Bone marrow (tissue), 2 donors: ENCODE measurements at places on chromosomes 7 and 10.

DNA sequence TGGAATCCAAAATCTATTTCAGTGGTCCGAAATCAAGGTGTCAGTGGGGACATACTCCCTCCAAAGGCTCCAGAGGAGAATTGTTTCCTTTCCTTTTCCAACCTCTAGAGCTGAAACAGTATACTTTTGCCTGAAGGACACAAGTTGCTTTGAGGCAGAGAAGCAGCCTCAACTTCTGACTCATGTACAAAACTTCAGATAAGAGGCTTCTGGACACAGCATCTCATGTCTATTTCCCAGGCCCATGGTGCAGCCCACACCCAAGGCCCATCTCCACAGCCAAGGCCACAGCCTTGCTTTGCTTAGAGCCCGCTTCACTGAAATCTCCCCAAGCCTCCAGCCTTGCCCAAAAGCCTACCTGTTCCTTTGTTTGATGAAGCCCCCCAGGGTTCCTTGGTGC, 68.9 kb downstream of the ZNF467 start:
- DNase-seq, result no peak

- no peak for DNase-seq
Measured at GRCh38 chr10:75592151-75592787, 160.8 kb downstream of the LRMDA start.

GRCh38 chr10:109851616-109852474, 71.5 kb downstream of the XPNPEP1 start:
- DNase-seq, result no peak

GRCh38 chr7:100483090-100483721, 521 bp upstream of the NYAP1 start:
- peak; percentile 39 for DNase-seq

DNA sequence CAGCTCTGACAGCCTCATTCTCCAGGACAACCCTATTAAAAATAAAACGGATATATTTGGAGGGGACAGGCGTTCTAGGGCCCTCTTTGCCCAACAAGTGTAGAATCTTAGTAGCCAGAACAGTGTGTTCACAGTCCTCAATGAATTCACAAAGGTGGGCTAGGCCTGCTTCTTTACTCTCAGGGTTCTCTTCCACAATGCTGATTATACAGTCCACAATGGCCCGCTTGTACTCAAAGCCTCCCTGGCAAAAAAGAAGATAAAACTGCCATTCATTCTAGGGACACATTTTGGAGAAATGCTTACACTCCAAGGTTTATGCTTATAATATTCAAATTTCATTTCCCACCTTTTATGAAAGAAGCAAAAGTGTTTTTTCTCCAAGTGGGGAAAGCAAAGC, 62.6 kb downstream of the MEST start:
- DNase-seq, result no peak

- no peak for DNase-seq
Measured at GRCh38 chr7:33726582-33726981, 178.8 kb upstream of the BMPER start.

- no peak for DNase-seq
Measured at GRCh38 chr7:152162287-152162686, 136.8 kb downstream of the GALNT11 start.

GRCh38 chr10:78462726-78463228, 429.1 kb downstream of the RPS24 start:
- no peak for DNase-seq

DNA sequence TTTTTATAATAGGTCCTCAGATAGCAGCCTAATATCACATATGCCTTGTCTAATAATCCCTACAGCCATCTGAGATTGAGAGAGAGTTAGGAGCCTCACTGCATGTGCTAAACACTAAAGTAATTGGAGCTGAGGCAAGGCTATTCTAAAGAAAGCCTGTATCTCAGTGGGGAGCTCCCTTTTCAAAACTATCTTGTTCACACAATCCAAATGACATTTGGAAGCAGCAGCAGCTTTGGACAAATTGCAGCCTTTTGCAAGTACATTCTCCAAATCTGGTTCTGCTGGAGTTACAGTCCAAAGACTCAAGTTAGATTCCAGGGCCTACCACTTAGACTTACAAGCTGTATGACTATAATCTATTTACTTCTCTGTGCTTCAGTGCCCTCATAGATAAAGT, 104.5 kb downstream of the MACC1 start:
- DNase-seq, result no peak

GRCh38 chr10:96493254-96493653, 20.5 kb downstream of the TLL2 start:
- no peak for DNase-seq

DNA sequence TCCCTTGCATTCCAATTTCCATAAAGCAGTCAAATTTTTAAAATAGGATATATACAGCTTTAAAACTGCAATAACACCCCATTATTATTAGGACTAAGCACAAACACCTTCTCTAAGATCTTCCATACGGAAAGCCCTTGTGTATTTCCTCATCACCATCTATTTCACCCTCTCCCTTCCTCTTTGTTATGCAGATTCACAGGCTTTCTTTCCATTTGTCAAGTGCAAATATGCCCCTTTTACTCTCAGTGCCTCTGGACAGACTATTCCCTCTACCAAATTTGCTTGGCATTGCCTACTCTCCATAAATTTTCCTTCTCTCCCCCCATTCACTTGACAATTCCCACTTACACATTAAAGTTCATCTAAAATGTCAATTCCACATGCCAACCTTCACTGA, 61.7 kb downstream of the SNX13 start:
- no peak for DNase-seq

DNA sequence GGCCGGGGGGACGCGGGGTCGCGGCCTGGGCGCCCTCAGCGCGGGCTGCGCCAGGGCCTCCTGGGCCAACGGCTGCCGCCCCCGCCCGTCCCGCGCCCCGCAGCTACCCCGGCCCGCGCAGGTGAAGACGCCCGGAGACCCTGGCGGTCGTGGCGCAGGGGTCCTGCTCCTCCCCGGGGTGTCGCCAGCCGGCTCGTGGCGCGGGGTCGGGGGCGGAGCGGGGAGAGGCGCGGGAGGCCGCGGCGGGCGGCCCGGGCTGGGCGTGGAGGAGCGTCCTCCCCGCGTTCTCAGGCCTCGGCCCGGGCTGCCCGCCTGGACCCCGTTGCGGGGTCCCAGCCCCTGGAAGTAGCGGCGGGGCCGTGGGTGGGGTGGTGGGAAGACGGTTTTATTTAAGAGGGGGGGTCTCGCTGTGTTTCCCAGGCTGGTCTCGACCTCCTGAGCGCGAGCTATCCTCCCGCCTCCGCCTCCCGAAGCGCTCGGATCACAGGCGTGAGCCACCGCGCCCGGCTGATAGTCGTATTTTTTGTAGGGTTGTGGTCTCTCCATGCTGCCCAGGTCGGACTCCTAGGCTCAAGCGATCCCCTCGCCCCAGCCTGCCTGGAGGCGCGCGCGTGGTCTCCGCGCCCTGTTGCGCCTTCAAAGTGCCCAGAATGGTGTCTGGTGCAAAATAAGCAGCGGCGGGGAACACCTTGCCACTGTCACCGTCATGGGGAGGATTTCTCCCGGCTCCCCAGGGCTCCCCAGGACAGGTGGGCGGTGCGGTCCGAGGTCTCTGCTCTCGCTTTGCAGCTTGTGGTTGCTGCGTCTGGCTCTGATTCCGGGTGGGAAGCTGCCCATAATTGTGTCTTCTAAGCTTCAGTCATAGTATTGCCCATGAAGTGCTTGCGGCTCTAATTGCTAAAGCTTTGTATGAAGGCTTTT, 15.3 kb upstream of the SUN1 start:
- DNase-seq, result no peak

- DNase-seq, result no peak
Measured at GRCh38 chr10:58066126-58066525, 201.6 kb downstream of the IPMK start.

GRCh38 chr7:53100091-53100490, 64.7 kb downstream of the POM121L12 start:
- no peak for DNase-seq

GRCh38 chr10:126198681-126199080, 189.6 kb downstream of the ADAM12 start:
- no peak for DNase-seq

DNA sequence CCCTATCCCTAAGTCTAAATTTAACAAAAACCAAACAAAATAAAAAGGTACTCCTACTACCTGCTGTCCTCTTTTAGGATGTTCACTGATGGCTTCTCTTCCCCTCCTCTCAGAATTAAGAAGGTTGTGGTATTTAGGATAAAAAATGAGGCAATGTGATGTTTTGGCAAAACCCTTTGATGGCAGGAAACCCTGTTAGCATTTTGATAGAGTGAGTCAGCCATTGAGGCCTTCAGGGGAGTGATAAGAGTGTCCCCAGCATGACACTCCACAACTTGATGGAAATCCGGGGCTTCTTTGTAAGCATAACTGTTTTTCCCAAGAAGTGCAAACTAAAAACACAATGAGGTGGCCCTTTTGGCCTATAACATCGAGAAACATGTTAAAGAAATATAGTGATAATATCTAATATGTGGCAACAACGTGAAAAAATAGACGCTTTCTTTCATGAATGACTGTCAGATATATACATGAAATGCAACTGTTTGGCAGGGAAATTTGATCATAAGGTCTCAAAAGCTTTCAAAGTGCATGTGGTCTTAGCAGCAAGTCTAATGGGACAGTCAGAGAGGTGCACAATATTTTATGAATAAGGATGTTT, 55.0 kb downstream of the PRTFDC1 start:
- no peak for DNase-seq

- no peak for DNase-seq
Measured at GRCh38 chr7:114934086-114934485, 12.2 kb downstream of the MDFIC start.

- no peak for DNase-seq
Measured at GRCh38 chr7:131300572-131301466, 26.9 kb upstream of the MKLN1 start.
